ENCODE measurements at places on chromosomes 5 and 9.

- DNase-seq, result no peak
These were observed 10.9 kb downstream of the EXOC3 start for GRCh38 chr5:453725-454481.

GRCh38 chr5:6583049-6583880 is 49.6 kb downstream of the NSUN2 start:
- no peak for DNase-seq

GRCh38 chr9:120950421-120951388 is 24.1 kb upstream of the TRAF1 start:
- no peak for DNase-seq

DNA sequence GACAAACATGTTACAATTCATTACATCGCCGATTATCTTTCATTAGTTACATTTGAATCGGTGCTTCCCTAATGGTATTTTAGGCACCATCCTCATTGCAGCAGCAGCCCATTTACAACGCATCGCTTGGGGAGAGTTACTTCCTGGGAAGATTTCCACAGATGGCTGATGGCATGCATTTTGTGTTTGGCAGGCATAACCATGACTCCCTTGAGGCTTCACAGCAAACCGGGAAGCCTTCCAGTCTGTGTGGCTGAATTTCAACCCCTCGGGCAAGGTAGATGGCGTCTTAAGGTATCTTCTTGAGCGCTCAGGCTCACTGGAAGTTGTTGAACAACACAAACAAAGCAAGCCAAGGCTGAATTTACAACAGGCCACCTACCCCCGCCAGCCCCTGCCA is 1.6 kb upstream of the DNAH5 start:
- DNase-seq, result no peak

GRCh38 chr5:158364367-158364766 is 505.4 kb upstream of the CLINT1 start:
- no peak for DNase-seq

DNA sequence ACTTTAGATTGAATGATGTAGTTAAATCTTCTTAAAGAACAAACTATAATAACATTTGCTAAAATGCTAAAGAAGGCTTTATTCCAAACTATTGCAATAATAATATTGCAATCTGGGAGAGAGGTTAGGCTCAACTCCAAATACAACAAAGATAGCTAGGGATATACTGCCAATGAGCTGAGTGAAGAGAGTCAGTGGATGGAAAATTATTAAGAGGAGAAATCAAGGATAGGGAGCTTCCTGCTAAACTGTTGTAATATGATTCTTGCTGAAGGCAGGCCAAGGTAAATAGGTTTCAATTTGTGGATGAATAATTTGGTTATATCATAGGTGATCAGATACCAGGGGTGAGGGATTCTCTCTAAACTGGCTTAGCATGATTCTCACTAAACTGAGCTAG is 1651.5 kb downstream of the EFNA5 start:
- no peak for DNase-seq

GRCh38 chr9:107989544-107989943 is 500.0 kb upstream of the KLF4 start:
- peak; percentile 91 for DNase-seq

GRCh38 chr5:27388755-27389154 is 350.4 kb upstream of the CDH9 start:
- no peak for DNase-seq

GRCh38 chr9:3457175-3457574 is 68.6 kb downstream of the RFX3 start:
- no peak for DNase-seq

- DNase-seq, result peak; percentile 16
These were observed 9.8 kb downstream of the FAM78A start for GRCh38 chr9:131266266-131267229.

- no peak for DNase-seq
These were observed 41.3 kb upstream of the HSPA9 start for GRCh38 chr5:138616508-138616907.

DNA sequence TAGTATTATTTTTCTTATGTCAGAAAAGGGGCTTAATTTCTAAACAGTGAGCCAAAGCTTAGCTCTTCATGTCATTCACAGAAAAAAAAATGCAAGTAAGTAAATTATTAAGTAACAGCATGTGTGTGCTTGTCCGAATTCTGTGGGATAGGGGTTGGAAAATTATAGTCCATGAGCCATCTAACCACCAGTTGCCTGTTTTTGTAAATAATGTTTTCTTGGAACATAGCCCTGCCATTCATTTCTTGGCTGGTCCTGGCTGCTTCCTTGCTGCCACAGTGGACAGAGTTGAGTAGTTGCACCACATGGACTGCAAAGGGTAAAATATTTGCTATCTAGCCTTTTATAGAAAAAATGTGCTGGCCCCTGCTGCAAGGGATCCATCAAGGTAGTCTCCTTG is 513.7 kb upstream of the WWC1 start:
- DNase-seq, result no peak

- no peak for DNase-seq
These were observed 188.4 kb upstream of the MAST4 start for GRCh38 chr5:66407765-66408164.

DNA sequence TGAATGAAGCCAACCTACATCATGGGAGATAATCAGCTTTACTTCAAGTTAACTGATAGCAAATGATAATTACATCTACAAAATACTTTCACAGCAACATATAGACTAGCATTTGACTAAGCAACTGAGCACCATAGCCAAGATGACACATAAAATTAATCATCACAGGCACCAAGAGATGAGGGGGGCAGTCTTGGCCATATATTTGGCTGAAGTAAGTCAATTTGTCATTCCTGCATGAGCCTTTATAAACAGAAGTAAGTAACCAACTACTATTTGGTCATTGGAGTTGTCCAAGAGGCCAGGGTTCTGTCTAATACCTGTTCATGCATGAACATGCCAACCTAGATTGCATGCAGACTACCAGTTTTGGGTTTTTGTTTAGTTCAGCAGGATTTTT is 53.6 kb downstream of the PDCD1LG2 start:
- peak; percentile 62 for DNase-seq

DNA sequence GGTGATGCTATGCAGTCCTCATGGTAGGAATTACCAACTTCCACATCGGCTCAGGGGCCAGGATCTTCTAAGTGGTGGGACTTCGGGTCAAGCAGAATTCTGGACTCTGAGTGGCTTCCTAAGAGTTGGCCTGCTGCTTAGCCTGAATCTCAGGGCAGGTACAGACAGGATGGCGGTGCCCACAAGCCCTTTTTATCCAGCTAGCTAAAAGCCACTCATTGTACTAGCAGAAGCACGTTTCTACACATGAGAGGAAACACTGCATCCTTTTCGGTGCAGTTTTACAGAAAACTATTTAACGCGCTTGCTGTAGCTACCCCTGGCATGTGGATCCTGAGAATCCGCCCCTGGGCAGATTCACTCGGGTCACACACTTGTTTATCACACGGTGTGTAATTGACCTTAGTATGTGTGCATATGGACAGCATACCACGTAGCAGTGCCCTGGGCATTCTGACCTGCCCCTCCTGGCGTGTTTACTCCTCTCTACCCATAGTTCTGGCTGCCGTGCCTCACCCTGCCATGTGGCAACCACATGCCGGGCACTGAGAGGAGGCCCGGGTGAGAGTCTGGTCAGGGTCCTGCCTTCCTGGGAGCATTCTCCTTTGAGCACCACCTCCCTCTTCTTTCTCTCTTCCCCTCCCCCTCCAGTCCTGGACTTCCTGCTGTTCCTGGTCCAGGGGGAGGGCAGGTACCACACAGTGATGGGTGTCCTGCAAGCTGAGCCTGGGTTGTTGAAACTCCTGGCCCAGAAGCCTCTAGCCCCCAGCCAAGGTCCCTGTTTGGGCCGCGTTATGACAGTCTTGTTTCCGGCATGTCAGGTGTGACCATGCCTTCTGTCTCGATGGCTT is 65.9 kb downstream of the DAB2IP start:
- no peak for DNase-seq

- no peak for DNase-seq
These were observed 101.9 kb downstream of the NLN start for GRCh38 chr5:65823845-65824445.

DNA sequence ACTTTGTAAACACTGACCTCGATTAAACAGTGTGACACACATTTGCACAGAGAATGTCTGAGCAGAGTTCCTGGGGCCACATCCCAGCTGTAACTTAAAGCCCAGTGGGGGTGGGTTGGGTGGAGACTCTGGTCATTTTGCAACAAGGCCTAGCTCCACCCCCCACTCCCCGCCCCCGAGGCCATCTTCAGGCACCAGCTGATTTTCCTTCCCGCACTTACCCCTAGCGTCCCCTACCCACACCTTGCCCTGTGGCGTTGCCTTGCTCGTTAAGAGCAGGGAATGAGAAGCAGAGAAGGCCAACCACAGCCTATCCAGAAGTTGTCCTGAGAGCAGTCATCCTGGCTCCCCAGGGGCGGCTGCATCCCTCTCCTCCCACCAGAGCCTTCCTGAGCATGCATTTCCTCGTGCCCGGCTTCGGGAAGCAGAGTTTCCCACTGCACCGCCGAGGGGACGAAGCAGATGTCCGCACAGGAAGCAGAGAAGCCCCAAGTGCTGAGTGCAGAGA is 101.7 kb upstream of the SARDH start:
- peak; percentile 13 for DNase-seq

DNA sequence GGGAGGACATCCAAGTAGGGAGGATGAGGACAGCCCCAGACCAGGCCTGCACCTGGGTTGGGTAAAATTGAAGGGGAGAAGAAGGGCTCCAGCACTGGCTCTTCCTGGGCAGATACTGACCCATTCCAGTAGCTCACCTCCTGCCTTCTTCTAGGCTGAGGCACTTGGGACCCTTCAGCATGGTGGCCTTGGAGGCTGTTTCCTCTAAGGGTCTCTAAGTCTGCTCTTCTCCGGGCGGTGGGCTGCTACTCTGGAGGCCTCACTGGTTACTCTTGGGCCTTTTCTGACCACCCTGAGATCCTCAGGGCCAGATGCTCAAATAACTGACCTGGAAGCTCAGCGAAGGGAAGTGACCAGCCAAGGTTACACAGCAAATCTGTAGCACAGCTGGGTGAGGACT is 2.8 kb upstream of the TIFAB start:
- no peak for DNase-seq

GRCh38 chr5:9337928-9338595 is 207.8 kb downstream of the SEMA5A start:
- no peak for DNase-seq

DNA sequence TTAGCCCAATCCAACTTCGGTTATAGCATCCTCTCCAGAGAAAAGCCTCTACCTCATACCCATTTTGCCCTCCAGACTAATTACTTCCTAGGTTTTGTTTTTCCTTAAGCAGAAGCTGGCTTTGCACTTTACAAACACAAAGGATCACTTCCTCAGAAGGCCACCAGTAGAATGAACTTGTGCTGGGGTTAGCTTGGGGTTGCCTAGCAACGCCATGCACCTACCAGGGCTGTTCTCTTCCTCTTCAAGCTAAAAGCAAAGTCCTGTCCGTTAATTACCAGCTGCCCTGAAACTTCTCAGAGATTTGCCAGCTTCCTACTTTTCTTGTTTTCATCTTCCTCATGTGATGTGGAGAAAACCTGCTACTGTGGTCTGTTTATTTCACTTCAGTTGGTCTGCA is 132.0 kb upstream of the WWC1 start:
- DNase-seq, result peak; percentile 73

GRCh38 chr9:129702589-129703520 is 37.4 kb downstream of the PRRX2 start:
- DNase-seq, result peak; percentile 45

- peak; percentile 66 for DNase-seq
These were observed 71.6 kb downstream of the GCNT1 start for GRCh38 chr9:76530458-76531110.

DNA sequence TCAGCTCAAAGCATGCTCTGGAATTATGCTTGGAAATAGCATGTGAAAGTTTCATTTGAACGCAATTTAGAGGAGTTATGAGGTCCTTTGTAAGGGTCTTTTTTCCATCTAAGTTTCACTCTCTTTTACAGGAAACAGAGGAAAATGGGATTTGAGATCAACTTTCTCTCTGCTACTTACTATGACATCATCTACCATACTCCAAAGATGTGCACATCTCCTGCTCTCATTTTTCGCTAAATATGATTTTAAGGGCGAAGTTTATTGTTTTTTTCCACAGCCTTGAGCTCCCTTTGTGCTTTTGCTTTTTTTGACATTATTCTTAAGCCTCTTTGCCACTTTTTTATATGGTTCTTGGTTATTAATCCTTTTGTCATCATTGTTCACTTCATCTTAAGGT is 125.6 kb downstream of the NNT start:
- DNase-seq, result no peak

- no peak for DNase-seq
These were observed 79.6 kb downstream of the PAPPA start for GRCh38 chr9:116233160-116233530.

DNA sequence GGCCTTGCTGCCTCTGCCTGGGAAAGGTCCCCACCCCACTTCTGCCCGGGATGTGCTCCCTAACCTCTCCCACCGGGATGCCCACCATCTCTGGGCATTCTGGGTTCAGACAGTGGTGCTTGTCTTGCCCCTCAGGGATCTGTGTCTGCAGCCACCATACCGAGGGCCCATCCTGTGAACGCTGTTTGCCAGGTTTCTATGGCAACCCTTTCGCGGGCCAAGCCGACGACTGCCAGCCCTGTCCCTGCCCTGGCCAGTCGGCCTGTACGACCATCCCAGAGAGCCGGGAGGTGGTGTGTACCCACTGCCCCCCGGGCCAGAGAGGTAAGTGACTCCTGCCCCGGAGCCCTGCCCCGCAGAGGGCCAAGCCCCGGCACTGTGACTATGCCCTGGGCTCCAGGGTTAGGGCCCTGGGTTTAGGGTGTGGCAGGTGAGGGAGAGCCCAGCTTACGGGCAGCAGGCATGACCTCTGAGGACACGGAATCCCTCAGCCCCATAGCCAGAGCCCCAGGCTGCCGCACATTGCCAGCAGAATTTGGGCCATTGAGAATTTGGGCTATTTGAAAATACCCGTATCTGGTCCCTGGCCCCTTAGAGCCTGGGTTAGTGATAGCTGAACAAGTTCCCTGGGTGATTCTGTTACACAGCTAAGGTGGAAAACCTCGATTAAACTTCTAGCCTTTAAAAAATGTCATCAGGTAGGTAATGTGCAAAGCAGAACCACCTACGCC is 35.3 kb upstream of the AIF1L start:
- DNase-seq, result no peak

- DNase-seq, result no peak
These were observed 23.2 kb downstream of the DOCK8 start for GRCh38 chr9:237858-238345.

DNA sequence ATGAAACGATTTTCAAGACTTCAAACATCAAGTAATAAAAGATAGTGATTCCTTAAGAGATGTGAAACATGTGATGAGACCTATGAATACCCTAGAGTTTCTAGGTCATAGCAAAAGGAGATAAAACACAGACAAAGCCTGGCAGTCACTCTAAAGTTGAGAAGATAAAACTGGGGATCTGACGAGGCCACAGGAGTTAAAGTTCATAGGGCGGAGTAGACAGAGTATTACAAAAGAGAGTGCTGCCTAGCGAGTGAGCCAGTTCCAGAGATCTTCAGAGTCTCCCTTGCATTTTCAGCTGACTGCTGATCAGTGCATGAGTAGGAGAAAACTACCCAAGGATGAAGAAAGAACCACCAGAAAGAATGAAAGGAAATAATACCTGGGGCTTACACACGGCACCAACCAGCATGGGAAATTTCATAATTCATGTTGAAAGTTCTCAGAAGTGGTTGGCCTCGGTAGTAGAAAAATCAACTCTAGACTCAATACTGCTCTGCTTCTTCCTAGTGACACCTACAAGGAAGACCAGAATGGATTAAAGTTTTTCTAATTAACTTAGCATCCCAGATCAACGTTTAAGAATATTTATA is 30.4 kb downstream of the FBXO4 start:
- DNase-seq, result no peak

Data from inflammatory macrophage treated with lipopolysaccharide for 4 hours (primary cell).